ENCODE measurements at places on chromosomes 6 and 20.

- DNase-seq, result no peak
These were observed 127.5 kb downstream of the ISM1 start for GRCh38 chr20:13348311-13349234.

DNA sequence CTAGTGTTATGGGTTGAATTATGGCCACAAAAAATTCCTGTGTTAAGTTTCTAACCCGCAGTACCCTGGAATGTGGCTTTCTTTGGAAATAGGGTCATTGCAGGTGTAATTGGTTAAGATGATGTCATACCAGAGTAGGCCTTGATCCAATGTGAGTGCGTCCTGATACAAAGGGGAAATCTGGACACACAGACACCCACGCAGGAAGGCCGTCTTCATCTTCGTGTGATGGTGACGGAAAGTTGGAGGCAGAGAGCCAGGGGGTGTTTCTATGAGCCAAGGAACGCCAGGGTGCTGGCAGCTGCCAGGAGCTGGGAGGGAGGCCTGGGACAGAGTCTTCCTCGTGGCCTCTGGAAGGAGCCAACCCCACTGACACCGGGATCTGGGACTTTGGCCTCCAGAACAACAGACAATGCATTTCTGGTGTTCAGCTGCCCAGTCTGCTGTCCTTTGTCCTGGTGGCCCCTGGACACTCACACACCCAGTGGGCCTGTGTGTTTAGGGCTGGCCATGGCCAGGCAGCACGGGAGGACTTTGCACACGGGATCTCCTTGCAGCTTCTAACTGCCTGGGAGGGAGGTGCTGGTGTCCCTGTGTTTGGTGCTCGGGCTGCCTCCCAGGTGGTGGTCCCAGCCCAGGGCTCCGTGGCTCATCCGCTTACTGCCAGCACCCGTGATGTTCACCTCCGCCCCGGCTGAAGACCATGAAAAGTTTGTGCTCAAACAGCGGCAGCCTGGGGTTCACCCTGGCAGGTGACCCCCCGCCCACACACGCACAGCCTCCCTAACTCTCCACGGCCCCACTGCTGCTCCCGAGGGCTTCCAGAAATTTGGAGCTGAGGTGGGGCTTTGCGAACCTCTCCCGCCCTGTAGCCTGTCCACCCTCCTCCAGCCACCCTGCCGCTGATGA is 53.4 kb upstream of the GATA5 start:
- no peak for DNase-seq

- DNase-seq, result no peak
These were observed 610.6 kb downstream of the HDGFL1 start for GRCh38 chr6:23179994-23180393.

GRCh38 chr20:37627060-37627766 is 66.6 kb upstream of the CTNNBL1 start:
- DNase-seq, result no peak

DNA sequence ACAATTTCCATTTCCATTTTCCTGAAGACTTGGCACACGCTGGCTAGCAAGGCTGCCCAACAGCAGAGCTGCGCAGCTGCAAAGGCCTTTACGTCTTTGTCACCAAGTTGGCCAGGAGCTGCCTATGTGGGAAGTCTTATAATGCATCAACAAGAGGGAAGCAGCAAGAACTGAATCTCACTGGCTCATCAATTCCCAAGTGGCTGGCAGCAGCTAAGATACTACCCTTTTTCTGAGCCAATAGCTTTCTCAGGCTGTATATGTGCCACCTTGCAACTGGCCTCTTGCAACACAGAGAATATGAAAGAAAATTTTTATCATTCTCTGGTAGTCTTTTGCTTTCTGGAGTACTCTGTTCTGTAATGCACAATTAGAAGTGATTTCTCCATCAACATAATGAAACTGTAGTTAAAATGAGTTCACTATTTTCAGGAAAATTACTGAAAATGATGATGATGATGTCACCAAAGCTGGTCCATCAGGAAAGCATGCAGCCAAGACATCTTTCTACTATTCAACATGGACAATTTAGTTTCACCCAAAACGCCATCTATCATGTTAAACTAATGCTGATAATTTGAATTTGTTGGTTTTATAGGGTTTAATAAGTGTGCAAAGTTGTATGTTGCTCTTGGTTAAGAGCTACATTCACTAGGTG is 97.3 kb upstream of the FOXA2 start:
- no peak for DNase-seq
